Activated CD8-positive, alpha-beta memory T cell treated with anti-CD3 and anti-CD28 coated beads for 24 hours (primary cell): ENCODE measurements at places on chromosomes 12 and 14.

DNA sequence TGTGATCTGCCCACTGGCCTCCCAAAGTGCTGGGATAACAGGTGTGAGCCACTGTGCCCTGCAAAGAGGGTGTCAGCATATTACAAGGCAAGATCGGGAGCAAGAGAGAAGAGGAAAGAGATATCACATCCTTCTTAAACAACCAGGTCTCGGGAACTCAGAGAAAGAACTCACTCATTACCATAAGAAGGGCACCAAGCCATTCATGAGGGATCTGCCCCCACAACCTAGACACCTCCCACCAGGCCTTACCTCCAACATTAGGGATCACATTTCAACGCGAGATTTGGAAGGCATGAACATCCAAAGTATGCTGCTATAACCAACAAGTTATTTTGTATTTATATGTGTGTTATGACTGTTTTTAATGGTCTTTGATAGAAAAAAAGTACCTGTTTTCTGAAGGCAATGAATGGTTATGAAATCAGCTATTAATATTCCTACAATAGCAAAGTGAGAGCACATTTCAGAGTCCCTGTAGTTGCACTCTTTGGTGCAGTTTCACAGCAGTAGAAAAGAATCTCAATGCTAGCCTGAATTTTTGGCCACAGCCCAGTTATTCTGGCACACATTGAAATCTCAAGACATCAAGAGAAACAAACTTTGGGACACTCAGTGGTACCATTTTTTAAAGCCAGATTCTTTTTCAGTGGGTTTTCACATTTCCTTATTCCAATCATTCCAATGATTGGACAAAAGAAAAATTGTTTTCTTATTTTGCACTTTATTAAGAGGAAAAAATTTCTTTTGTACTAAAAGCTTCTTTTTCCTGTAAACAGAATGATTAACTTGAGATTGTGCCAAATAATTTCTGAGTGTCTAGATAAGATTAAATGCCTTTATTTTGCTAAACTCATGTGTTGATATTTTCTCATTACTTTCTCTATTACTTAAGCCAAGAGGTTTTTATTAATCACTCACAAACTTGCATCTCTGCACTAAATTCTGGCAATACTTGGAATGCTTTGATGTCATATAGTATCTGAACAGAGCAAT is 582.6 kb upstream of the ATP2B1 start:
- no peak for DNase-seq

GRCh38 chr12:119835068-119835467 is 42.1 kb downstream of the CIT start:
- no peak for DNase-seq

- no peak for DNase-seq
Observed at GRCh38 chr14:70680748-70681147, 39.0 kb downstream of the TTC9 start.

DNA sequence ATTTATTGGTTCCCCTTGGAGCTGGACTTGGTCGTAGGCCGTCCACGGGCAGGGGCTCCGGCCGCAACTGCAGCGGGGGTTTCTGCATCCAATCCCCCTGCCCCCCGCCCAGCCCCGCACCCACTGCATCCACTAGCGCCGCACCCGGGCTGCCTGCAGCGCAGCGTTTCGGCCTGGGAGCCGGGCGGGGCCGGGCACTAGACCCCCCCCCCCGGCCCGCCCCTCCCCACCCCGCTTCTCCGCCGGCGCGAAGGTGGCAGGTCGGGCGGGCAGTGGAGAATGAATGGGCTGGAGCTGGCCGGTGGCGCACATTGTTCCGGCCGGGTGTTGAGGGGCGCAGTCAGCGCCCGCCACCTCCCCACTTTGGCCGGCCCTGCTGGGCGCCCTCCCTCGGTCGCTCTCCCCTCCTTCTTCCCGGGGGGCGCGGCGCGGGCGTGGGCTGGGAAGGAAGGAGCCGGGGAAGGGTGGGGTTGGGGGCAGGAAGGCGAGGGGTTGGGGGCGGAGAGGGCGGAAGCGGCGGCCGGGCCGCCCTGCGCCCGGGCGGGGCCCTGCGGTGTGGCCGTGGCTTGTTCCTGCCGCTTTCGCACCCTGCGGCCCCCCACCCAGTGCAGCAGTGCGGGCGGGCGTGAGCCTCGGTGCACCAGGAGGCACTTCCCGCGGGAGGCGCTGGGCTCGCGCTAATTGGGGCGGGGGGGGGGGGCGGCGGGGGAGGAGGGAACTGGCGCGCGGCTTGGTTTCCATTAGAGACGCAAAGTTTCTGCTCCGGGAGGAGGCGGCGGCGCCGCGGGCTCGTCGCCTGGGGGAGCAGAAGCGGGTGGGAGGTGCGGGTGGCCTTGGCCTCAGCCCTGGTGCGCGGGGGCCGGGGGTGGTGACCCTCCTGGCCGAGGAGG is 841 bp downstream of the CALM1 start:
- peak; percentile 85 for DNase-seq

DNA sequence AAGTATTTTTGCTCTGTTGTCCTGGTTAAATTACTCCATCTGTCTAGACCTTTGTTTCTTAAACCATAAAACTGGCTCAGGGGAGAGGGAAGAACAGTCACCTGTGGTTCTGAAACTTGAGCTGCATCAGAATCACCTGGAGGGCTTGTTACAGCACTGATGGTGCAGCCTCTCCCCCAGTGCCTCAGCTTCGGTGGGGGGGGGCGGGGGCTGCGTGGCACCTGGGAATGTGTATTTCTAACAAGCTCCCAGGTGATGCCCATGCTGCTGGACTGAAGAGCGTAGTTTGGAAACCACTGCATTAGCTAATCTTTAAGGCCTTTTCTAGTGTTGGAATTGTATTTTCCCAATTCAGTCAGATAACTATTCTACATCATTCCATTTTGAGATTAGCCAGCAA is 42.7 kb downstream of the GPHB5 start:
- DNase-seq, result no peak

DNA sequence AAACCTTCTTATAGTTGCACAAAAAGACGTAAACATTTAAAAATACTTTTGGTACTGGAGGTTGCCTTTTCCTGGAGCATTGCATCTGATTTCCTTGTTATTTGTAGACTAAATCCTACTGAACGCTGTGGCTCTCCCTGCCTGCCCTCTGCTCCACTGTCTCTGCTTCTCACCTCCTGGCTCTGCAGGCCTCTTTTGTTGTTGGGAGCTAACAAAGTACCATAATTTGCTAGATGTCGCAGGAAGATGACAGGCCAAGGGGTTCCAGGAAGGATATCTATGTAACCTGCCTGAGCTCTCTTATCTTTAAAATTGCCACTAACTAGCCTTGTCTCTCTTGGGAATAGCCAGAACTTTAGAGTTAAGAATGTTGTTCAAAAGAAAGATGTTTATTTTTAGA is 21.4 kb downstream of the SYNE2 start:
- no peak for DNase-seq

GRCh38 chr12:9404469-9405260 is 196.5 kb upstream of the PZP start:
- DNase-seq, result no peak

DNA sequence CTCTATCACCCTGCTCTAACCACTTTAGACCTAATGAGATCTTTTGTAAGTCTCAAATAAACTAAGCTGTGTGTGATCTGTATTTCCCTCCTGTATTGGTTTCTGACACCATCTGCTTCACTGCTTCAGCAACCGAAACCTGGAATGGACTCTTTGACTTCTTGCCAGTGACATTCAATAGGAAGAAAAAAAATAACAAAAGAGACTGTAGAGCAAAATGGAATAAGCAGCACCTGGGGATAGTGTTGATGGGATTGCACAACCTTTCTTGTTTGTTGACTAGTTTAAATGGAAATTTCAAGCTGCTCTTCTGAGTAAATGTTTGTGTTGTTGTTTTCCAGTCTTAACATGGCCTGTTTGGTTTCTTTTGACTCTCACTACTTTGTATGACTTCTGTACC is 888.6 kb upstream of the SEL1L start:
- no peak for DNase-seq

- no peak for DNase-seq
Observed at GRCh38 chr12:49552899-49553298, 14.1 kb downstream of the KCNH3 start.

GRCh38 chr12:46261646-46262045 is 7.2 kb downstream of the SLC38A1 start:
- no peak for DNase-seq

- DNase-seq, result no peak
Observed at GRCh38 chr12:93902736-93903562, 225.8 kb downstream of the CRADD start.

GRCh38 chr14:82536566-82536965 is 1002.9 kb upstream of the SEL1L start:
- DNase-seq, result no peak

- DNase-seq, result no peak
Observed at GRCh38 chr14:96568621-96569020, 66.4 kb downstream of the PAPOLA start.

GRCh38 chr12:82996168-82996812 is 309.6 kb downstream of the TMTC2 start:
- DNase-seq, result no peak

DNA sequence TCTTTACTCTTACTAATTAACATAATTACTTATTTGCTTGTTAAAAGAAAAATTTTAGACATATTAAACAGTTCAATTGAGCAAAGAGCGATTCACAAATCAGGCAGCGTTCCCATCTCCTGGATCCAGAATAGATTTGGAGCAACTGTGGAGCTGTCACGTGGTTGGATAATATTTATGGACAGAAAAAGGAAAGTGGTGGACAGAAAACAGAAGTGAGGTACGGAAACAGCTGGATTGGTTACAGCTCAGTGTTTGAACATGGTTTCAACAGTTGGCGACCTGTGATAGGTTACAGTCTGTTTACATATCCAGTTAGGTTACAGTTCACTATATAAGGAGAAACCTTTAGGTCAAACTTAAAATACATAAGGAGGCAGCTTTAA is 19.7 kb upstream of the FAM234B start:
- DNase-seq, result no peak

DNA sequence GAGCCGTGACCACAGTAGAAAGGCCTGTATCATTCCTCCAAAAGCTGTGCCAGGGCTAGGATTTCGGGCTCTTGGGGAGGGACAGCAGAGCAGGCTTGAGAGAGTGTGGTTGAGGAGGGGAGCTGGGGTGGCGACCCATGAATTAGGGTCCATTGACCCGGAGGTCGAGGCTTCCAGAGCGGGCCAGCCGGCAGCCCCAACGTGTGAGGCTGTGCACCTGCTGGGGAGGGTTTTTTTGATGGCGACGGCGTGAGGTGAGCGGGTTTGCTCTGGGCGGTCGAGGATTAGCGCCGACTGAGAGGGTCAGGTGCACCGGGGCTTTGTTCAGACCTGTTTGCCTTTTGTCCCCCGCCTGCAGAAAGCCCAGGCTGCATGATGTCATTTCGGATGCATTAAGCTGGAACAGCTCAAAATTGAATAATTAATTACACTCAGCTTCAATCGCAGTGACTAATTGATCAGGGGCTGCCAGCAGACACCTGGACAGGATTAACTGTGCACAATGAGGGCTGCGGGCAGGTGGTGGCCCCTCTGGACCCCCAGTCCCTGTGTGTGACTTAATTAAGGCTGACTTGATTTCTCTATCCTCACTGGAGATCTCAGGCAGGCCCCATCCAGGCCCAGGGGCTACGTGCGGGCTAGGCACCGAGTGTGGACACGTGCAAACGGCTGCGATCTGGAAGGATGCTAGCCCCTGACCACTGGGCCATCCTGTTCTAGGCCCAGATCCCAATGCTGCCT is 42.1 kb upstream of the MEG3 start:
- DNase-seq, result no peak

GRCh38 chr12:88163371-88163770 is 21.3 kb downstream of the TMTC3 start:
- no peak for DNase-seq

GRCh38 chr12:114919479-114919878 is 235.5 kb upstream of the TBX3 start:
- DNase-seq, result no peak

GRCh38 chr14:43014338-43014737 is 1407.7 kb downstream of the LRFN5 start:
- no peak for DNase-seq

DNA sequence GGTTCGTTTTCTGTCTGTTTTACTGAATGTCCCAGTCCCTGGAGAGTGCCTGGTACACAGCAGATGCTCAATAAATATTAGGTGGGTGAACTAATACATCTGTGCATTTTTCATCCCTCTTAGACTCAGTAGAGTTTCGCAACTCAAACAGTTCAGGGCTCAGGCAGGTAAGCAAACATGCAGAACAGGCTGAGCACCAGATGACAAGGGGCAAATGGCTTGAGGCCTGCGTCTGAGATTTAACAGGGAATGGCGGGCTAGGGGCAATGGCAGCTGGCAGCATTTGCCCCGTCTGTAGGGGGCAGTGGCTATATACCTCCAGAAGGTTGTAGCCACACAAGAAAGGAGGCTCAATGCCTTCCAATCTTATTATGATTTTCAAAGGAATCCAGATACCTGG is 8.6 kb upstream of the RAN start:
- DNase-seq, result no peak

DNA sequence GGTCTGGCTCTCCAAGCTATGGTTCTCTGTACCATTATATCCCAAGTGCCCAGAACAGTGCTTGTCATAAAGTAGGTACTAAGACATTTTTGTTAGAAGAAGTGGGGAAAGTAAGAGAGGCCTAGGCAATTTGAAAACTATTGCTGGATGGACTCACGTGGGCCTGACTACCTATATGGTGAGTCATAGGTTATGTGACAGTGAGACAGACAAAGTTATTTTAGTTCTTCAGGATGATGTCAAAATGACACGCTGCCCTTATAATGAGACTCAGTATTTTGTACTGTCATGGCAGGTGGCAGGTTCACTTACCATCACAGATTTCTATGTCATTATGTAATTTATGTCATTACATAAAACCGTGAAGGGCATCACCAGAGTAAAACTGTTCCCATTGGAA is 53.1 kb downstream of the PARP11 start:
- DNase-seq, result no peak

- DNase-seq, result no peak
Observed at GRCh38 chr12:83859021-83859420, 1053.6 kb downstream of the SLC6A15 start.

DNA sequence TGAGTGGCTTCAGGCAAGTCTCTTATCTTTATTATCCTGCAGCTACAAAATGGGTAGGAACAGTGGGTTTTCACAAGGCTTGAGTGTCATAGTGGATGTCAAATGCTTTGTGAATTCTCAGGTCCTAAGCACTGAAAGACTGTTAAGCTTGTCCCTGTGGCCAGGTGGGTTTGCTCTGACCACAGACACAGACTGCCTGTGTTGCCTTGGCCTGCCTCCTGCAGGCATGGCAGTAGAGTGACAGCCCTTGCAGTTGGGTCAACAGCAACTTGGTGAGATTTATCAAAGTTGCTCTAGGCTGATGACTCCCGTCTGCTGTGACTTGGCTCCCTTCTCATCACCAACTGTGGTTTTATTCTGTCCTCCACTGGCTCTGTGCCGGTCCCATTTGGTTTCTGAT is 520.0 kb upstream of the CCDC196 start:
- no peak for DNase-seq

DNA sequence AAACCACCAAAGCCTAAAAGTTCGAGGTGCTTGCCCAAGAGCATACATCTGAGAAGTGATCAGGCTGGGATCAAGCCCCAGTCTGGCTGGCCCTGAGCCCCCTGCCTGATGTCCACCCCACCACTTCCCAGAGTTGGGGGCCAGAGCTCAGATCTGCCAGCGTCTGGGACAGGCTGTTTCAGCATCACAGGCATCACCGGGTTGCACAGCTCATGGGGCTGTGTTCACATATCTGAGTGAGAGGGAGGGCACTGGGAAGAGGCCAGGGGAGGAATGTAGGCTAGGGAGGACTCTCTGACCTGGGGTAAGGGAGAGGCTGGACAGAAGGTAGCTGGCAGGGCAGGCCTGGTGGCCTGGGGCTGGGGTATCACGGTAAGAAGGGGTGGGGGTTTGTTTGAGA is 6.0 kb downstream of the TGM1 start:
- no peak for DNase-seq

GRCh38 chr14:73180385-73180805 is 44.1 kb downstream of the PSEN1 start:
- no peak for DNase-seq
